ENCODE measurements at places on chromosomes 4 and X.
A peak's percentile ranks its signal among the peaks of the same experiment; 100 is the strongest.

DNA sequence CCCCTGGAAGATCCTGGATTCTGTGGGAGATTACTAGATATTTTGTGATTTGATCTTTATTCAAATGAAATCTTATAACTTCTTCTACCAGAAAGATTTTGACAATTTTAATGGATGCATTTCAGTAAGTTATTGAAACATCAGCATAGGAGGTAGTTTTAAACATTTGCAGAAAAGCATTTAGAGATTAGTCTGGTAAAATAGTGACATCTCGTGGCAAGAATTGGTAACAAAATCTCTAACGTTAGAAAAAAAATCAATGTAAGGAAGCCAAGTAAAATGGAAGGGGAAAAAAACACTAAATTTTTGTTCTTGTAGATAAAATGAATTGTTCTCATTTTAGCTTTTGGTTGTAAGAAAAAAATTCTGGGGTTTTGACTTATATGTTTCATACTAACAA is 73.3 kb downstream of the TASL start:
- no peak overlapping the region for H3K27ac ChIP-seq
- H3K4me1 ChIP-seq = no peaks in the 10 kb centered on the region
- H3K27me3 ChIP-seq = no peaks in the 10 kb centered on the region
- peak; percentile 20 for DNase-seq
- no peaks in the 10 kb centered on the region for H3K36me3 ChIP-seq

- no peak overlapping the region for H3K27ac ChIP-seq
- peaks cover 9% of the 10 kb centered on the region for H3K4me1 ChIP-seq
- no peak overlapping the region for H3K4me3 ChIP-seq
- no peaks in the 10 kb centered on the region for H3K36me3 ChIP-seq
- H3K27me3 ChIP-seq = no peaks in the 10 kb centered on the region
- no peak for DNase-seq
These were observed 124.3 kb downstream of the STIM2 start for GRCh38 chr4:26984896-26985295.

- no peak overlapping the region for H3K4me3 ChIP-seq
- no peak overlapping the region for H3K27ac ChIP-seq
- H3K27me3 ChIP-seq = no peaks in the 10 kb centered on the region
- no peaks in the 10 kb centered on the region for H3K36me3 ChIP-seq
These were observed 8.3 kb upstream of the CCNI start for GRCh38 chr4:77084019-77084639.

GRCh38 chr4:119240568-119240967 is 28.1 kb downstream of the USP53 start:
- H3K27me3 ChIP-seq = no peaks in the 10 kb centered on the region
- H3K36me3 ChIP-seq = no peaks in the 10 kb centered on the region
- no peak overlapping the region for H3K4me3 ChIP-seq
- DNase-seq = no peak
- H3K27ac ChIP-seq = no peak overlapping the region
- H3K4me1 ChIP-seq = peaks cover 19% of the 10 kb centered on the region

Data from neural progenitor cell (in vitro differentiated cells).